ENCODE measurements at places on chromosomes 11 and 22.

GRCh38 chr11:40179541-40179940 lies 1279.9 kb downstream of the LRRC4C start:
- DNase-seq: no peak

- no peak for DNase-seq
Observed at GRCh38 chr11:19832901-19833300, 120.3 kb downstream of the NAV2 start.

GRCh38 chr22:39318507-39319283 lies 728 bp downstream of the RPL3 start:
- no peak for DNase-seq

- DNase-seq: no peak
Observed at GRCh38 chr11:46480909-46481308, 89.3 kb upstream of the CHRM4 start.

- no peak for DNase-seq
Observed at GRCh38 chr11:61417670-61418069, 12.1 kb downstream of the CPSF7 start.

Data from NCI-H1048 (cell line).